ENCODE measurements at places on chromosomes 5 and 9.

GRCh38 chr5:138240650-138241385 lies 27.7 kb upstream of the CDC23 start:
- DNase-seq, result no peak

- DNase-seq, result no peak
These were observed 25.0 kb downstream of the LPAR1 start for GRCh38 chr9:111013250-111013649.

- no peak for DNase-seq
These were observed 198.5 kb upstream of the FBN2 start for GRCh38 chr5:128736553-128736952.

DNA sequence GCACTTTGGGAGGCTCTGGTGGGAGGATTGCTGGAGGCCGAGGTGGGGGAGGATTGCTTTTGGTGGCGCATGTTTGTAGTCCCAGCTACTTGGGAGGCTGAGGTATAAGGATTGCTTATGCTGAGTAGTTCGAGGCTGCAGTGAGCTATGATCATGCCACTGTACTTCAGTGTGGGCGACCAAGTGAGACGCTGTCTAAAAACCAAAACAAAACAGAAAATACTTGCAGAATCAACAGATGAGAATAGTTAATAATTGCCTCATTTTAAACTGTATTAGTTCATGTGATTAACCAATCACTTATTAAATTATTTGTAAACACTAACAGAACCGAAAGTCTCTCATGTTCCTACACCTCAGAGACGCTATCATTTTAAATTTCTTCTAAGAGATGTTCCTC lies 118.1 kb downstream of the CCDC171 start:
- DNase-seq, result no peak

GRCh38 chr9:102106439-102106838 lies 368.0 kb upstream of the GRIN3A start:
- no peak for DNase-seq

DNA sequence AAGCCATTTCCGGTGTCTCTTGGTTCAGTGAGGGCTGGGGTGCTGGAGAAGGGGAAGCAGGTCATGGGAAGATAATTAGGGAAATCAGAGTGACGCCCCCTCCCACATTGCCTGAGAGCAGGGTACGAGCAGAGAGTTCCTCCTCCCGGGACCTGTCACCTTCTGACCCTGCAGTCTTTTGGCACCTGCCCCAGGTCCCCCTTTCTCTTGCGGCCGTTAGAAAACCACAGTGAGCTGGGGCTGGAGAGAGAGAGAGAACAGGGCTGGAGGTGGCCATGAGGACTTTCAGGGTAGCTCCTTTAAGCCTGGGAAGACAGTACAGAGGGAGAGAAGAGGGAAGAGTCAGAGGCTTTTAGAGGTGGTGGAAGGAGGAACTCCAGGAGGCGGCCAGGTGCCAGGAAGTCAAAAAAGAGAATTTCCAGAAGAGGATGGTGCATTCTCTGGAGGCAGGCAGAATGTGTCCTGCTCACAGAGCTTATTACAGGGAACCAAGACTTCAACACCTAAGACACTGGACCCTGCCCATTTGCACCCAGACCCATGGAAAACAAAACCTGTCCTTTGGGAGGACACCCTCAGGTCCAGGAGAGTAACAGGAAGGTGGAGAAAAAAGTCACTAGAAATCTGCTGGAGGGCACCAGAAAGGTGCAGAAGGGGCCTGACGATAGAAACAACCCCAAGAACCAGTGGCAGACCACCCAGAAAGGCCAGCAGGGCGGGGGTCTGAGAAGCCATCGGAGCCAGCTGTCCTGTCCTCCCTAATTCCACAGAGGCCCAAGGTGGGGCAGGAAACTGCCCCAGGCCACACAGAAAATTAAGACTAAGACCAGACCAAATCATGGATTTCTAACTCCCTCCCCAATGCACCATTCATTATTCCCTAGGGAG lies 6.5 kb upstream of the ACSL6 start:
- DNase-seq, result no peak

GRCh38 chr9:19665146-19665863 lies 123.5 kb downstream of the SLC24A2 start:
- no peak for DNase-seq

DNA sequence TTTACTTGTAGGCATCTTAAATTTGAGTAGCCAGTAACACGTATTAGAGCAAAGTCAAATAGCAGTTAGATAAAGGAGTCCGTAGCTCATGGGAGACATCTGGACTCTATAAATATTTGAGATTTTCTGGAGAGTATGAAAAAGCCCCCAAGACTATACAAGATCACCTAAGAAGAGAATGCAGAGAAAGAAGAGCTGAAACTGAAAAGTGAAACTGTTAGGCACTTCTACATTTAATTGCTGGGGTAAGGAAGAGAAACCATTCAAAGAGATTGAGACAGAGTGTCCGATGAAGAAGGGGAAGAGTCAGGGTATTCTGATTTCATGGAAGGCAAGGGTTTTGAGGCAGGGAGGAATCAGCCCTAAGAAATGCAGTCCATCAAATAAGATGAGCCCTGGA lies 2372.1 kb downstream of the MAT2B start:
- no peak for DNase-seq

GRCh38 chr5:159891371-159891770 lies 24.9 kb upstream of the ADRA1B start:
- no peak for DNase-seq

DNA sequence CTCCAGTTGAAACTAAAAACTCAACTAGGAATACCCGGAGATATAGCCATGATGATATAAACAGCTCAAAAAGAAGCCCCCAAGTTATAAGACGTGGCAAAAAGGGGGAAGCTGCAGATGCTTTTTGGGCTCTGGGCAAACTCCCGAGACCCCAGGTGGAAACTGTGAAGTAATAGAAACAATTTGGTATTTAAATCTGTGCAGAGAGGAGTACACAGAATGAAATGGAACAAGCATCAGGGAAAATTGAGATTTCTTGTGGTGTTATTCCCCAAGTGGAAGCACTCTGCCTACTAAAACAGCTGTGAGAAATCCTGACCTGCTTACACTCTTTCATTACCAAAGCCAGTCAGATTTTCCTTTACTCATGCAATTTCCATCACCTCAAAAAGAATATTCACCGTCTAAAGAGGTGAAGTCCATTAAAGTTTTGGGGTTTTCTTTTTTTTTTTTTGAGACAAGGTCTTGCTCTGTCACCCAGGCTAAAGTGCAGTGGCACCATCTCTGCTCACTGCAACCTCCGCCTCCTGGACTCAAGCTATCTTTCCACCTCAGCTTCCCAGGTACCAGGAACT lies 23.5 kb downstream of the SAXO1 start:
- no peak for DNase-seq

- DNase-seq, result no peak
These were observed 155.5 kb downstream of the APBA1 start for GRCh38 chr9:69516353-69517322.

- DNase-seq, result no peak
These were observed 581.9 kb upstream of the BRINP1 start for GRCh38 chr9:119951090-119951489.

DNA sequence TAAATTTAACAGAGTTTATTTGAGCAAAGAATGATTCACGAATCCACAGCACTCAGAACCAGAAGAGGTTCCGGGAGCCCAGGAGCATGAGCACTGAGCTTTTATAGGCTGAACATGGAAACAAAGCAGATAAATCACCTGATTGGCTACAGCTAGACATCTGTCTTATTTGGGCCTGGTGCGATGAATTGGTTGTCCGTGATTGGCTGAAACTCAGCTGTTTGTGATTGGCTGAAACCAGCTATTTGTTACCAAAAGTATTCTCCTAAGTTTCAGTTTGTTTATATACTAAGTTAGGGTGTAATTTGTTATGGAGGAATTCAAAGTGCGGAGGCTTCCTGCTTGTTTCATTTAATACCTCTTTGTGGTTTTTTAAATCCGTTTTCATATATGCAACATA lies 15.8 kb upstream of the LCP2 start:
- no peak for DNase-seq

GRCh38 chr5:139138809-139139208 lies 59.4 kb downstream of the SIL1 start:
- DNase-seq, result peak; percentile 28

DNA sequence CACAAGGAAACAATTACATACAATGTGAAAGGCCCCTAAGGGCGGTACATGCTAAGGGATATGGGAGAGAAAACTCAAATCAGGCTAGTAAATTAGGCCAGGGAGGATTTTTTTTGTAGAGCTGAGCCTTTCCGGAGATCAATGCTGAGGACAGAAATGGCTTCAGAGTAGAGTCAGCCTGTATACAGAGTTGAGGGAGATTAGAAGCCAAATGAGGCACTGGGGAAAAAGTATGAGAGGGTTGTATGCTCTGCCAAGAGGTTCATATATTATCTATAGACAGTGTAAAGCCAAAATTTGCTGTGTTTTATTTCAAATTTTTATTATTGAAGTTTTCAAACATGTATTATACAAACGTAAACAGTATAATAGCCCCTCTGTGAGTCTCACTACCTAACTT lies 103.1 kb downstream of the BNC2 start:
- no peak for DNase-seq

GRCh38 chr5:21244982-21245381 lies 1257.0 kb upstream of the CDH18 start:
- no peak for DNase-seq

DNA sequence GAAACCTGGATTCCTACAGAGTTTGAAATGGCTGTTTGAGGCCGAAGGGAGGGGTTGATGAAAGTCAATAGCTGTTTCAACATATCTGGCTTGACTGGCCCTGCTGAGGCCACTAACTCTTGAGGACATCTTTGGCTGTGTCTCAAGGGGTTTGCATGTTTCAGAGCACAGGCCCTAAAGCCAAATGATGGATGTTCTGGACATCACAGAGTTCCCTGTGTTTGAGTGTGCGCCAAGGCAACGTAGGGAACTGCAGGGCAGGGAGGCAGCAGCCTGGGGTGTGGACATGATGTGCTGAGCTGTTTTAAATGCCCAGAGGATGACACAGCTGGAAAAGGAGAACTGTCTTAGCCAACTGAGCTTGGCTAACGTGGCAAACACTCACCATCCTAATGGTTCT lies 89.6 kb downstream of the RAPGEF1 start:
- peak; percentile 99 for DNase-seq

DNA sequence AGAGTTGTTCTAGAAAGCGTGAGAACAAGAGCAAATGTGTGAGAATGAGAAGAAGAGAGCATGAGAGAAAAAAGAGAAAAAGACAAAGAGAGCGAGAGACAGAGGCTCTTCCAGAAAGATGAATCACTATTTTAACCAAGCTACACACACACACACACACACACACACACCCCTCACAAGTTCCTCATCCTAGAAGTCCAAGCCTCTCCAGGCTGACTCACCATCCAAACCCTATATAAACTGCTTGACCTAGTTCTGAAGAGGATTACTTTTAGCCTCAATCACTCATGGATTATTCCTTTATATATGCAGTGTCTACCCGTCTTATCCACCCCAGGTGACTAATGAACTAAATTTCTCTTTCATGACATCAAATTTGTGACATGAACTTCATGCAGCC lies 37.6 kb downstream of the C9orf57 start:
- DNase-seq, result no peak

DNA sequence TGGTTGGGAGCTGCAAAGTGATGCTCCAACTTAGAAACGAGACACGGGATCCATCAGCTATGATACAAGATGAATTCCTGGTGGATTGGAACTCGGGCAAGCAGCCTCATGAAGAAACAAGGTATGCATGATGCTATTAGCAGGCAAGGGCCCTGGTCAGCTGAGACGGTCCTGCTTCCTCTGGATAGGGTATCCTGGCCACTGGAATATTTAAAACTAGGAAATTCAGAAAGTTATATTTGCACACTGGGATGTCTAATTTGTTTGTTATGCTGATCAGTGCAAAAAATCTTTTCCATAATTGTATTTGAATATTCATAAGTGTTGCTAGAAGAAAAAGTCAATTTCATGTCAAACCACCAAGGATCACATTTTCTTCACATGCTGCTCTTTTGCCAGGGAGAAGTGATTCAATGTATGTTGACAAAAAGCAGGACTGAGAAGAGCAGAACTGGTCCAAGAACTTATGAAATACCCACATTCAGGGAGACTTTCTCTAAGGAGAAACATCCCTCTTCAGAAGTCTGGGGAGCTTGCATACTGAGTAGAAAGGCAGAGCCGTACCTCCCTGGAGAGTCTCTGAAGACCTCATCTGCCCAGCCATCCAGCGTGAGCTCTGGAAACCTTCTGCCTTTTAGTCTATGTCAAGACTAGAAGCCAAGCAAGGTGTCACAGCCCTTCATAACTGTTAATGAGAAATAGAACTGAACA lies 6.7 kb upstream of the NXNL2 start:
- no peak for DNase-seq

GRCh38 chr5:151156507-151157420 lies 815 bp downstream of the ANXA6 start:
- DNase-seq, result no peak

DNA sequence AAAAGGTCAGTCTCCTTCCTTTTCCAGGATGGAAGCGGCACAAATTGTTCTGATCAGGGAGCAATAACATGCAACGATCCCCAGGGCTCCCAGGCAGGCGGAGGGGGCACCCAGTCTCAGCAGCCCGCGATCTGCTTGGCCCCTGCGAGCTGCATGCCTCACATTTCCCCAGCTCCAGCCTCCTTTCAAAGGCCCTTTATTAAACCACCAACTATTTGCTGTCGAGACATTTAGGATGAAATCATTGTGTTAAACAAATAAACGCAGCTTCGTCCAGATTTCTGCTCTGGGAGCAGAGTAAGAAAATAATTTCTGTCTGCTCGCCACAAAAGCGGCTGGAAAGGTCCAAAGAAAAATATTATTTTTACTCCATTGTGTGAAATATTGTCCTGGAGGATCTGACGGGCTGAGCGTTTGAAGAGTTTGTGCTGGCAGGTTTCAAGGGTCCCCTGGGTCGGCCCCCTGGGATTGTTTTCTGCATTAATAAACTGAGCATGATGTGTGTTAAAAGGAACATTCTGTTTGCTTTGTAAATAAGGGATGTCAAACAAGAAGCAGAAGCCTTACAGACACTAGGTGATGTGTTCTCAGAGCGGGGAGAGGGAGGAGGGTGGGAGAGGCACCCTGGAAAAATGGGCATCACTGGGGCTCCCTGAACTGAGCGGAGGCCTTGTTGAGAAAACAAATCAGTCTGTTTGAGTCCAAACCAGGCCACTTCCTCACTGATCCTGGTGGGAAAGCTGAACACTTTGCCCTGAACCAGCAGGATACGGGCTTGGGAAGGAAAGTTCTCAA lies 110.1 kb downstream of the FOXD1 start:
- no peak for DNase-seq

GRCh38 chr9:88383176-88383575 lies 5.1 kb upstream of the SPIN1 start:
- no peak for DNase-seq

DNA sequence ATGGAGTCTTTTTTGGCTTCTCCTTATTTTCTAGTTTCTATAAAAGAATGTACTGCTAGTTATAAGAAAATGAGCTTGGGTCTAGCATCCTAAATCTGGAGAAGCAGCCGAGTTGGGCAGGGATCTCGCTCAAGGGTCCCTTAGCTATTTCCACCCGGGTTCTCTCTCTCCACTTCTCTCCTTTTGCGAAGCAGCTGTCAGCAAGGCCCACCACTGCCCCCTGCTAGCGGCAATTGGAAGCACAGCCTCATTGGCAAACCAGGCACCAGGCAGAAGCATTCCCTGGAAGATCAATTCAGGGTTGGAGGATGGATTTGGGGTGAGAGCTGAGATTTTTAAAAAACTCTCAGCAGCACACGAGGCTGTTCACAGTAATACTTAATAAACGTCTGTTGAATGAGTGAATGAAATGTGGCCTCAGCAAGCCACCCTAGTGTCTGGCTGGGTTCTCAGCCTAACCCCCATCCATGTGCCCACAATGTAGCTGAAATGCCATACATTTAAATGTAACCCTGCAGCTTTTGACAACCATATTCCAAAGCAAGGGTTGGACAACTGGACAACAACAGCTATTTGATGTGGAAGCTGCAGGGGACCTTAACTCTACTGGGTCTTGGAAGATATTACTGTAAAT lies 34.6 kb upstream of the TNIP1 start:
- DNase-seq, result peak; percentile 56

All from trophoblast cell (in vitro differentiated cells and primary cell).